ENCODE measurements at places on chromosomes 7 and 10.

DNA sequence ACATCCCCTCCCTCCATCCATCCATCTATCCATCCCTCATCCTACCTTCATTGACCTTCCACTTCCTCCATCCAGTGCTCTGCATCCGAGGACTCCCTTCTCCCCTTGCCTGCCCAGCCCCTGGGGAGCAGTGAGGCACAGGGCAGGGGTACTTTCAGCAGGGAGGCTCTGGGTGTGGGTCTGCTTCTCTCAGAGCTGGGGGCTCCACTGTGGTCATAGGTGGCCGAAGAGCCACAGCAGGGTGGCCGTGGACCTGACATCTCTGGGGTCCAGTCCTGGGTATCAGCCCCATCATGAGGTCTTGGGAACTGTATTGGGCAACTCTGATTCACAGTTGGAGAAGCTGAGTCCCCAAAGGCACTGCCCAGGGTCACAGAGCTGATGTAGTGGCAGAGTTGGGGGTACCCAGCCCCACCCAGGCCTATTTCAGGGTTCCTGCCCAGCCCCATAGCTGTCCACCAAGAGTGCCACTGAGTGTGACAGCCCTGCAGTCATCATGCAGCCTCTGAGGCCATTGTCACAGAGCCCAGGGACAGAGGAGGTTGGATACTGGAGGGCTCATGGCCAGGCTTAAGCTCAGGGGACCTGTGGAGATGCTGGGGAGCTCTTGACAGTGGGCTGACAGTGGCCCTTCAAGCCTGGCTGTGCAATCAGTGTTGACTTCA is 35.3 kb upstream of the DPYSL4 start:
- no peak for DNase-seq

- no peak for DNase-seq
Measured at GRCh38 chr7:56483153-56483552, 366.9 kb upstream of the NUPR2 start.

- no peak for DNase-seq
Measured at GRCh38 chr7:5183155-5183554, 6.9 kb upstream of the WIPI2 start.

DNA sequence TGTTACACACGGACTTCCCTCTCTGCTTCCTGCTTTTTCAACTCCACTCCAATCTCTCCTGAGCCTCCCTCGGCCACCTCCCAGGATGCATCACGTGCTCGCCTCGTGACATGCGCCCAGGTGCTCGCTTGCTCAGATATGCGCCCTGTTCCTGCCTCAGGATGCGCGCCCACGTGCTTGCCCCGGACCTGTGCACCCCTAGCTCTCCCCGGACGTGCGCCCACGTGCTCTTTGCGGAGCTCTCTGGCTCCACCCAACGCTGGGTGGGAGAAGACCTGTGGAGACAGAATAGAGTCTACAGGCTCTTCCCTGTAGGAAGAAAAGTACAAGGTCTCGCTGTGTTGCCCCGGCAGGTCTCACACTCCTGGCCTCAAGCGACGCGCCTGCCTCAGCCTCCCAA is 23.1 kb downstream of the PARD3 start:
- no peak for DNase-seq

- no peak for DNase-seq
Measured at GRCh38 chr7:24715171-24715570, 42.1 kb downstream of the GSDME start.

DNA sequence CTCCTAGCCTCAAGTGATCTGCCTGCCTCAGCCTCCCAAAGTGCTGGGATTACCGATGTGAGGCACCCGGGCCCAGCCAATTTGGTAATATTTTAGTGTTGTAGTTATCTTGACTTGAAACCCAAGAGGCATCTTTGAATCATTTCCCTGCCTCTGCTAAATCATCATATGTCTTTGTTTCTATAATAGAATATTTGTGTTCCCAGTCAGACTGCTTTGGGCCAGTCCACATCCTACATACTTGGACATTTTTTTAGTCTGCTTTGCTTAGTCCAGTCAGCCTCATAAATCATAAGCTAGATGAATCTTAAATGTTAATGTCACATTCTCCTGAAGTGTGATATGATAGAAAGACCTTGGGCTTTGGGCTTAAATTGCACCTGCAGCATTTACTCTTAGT is 5.9 kb downstream of the STAM start:
- no peak for DNase-seq

- DNase-seq: no peak
Measured at GRCh38 chr7:130875265-130875741, 141.3 kb upstream of the KLF14 start.

DNA sequence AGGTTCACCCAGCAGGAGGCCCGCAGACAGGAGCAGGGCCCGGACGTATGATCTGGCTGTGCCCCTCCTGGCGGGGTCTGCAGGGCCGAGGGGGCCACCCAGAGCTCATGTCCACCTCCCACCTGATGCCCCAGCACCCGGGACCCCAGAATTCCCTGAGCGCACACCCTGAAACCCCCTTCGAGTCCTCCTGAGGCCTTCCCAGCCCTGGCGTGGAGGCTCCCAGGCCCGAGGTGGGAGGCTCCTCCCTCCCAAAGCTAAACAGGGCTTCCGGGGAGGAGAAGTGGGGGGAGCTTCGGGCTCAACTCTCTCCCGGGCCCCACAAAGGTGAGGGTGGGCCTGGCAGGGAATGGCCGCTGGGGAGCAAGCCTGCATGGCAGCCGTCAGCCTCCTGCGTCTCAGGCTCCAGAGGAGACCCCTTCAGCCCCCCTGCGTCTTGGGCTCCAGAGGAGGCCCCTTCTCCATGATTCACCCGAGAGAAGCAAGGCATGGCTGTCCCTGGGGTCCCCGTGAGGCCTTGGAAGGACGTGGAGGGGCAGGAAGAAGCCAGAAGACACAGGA is 30.2 kb downstream of the MICALL2 start:
- DNase-seq: no peak

DNA sequence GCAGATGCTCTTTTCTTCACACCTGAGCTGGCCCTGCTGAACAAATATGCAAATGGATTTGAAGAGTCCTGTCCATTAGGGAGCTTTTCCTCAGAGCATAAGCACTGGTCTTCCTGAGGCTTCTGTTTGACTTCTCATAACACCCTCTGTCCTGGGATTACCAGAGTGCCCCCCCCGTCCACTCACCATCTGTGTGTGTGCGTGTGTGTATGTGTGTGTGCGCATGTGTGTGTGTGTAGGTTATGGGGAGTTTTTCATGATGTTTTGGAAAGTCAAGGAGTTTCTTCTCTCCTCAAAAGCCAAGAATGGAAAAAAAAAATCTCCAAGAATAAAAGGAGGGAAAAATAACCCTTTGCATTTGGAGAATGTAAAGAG is 57.7 kb upstream of the COMTD1 start:
- no peak for DNase-seq

DNA sequence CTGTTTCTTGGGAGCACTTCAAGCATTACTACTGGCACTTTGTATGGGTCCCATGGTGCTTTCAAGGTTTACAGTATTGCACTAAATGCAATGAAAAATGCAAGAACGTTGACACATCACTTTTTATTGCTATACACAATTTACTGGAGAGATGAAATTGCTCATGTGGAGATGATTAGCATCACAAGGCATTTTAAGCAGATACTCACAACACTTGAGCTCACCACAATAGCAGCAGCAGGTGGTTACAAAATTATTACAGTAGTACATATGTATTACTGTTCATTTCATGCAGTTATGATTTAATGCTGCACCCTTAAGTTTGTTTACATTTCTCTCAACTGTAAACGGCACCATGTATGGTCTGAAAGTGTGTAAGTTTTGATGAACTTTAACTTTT is 537.7 kb downstream of the GRM8 start:
- no peak for DNase-seq

- no peak for DNase-seq
Measured at GRCh38 chr7:45389073-45389872, 184.9 kb upstream of the ADCY1 start.

DNA sequence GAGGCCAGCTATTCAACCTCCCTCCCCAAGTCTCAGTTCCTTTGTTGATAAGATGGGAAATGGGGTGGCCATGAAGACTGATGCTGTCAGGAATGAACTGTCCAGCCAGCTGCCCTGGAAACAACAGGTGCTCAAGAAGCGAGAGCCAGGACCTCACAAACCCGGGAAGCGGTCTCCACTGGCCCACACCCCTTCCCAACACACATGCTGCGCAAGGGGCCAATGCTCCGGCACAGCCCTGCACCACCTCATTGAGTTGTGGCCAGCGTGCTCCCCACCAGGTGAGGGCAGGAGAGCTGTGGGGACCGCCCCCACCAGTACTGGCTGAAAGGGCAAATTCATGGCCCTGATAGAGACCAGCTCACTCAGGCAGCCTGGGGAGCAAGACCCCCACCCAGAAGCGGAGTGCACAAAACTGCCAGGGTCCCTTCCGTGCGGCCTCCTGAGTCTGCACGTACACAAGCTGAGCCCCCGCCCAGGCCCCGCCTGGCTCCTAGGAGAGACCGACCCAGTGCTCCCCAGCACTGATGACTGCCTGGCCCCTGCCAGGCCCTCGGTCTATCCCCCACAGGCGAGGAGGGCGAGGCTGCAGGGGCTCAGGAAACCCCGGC is 216.6 kb downstream of the MAD1L1 start:
- no peak for DNase-seq

- DNase-seq: no peak
Measured at GRCh38 chr10:86265236-86265894, 101.2 kb downstream of the GRID1 start.

DNA sequence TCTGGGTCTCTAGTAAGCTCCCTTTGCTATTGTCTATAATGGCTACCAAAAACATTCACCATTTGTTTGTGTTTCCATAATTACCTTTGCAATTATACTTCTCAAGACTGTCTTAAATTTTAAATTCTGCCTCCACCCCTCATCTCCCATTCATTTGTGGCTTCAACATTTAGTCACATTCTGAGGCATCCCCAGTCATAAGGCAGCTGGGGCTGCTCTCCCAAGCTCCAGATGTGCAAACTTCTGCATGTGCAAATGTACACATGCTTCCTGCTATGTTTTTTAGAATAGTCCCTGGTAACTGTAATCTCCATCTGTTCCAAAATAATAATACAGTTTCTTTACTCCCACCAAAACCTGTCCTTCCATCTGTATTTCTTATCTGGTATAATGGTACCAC is 97.3 kb downstream of the CDK6 start:
- DNase-seq: no peak

DNA sequence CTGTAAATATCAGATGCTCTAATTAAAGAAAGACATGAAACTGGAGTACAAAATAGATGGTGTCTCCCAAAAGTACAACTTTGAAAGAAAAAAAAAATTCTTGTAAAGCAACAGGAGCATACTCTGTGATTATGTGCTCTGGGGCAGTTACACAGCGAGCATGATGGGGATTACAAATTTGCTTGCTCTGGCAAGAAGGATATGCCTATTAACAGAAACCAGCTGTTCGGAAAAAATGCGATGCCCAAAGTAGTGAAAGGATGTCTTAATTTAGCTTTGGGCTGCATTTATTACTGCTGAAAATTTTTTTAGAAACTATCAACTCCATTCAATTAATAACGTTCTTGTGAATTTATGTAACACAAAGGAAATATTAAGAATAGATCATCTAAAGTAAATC is 256.9 kb upstream of the TPK1 start:
- no peak for DNase-seq

DNA sequence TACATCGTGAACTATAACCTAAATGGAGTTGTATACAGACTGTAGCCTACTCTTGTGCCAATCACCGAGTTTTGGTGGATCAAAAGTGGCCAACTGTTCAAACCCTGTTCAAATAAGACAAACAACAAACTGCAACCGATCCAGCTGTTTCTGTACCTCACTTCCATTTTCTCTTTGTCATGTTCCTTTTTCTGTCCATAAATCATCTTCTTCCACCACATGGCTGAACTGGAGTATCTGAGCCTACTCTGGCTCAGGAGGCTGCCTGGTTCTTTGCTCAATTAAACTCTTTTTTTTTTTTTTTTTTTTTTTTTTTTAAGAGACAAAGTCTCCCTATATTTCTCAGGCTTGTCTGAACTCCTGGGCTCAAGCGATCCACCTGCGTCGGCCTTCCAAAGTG is 59.0 kb upstream of the NPVF start:
- no peak for DNase-seq

DNA sequence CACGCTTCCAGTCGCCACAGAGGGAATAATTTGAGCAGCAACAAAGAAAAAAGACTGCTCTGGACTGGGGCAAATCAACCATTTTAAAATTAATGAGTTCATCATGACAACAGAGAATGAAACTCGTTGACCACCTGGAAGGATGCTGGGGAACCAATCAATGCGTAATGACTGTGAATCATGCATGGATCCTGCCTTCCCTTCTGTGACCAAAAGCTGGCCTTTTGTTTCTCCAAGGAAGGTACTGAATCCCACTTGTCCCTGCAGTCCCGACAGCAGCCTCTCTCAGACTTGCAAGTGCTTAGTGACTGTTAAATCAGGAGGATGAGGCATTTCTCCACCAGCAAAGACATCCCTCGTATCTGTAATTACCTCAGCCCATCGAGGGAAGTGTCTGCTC is 68.0 kb upstream of the TNS3 start:
- DNase-seq: no peak

GRCh38 chr7:131905471-131905973 is 349.1 kb upstream of the PODXL start:
- no peak for DNase-seq

DNA sequence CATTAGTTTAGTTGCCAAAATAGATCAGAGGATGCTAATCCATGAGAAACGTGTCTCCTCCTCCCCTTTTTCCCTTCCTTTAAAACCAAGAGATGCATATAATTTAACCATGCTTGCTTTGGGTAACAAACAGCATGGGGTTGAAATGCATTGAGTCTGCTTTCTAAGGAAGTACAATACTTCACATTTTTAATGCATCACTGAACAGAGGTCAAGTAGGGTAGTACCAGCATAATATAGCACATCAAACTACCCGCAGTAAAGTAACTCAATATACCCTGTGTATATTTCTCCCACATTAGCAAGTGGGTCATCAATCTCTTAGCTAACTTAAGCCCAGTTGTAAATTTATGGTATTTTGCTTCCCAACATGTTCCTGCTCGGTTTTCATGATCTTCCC is 239.3 kb upstream of the SEMA3C start:
- DNase-seq: no peak

DNA sequence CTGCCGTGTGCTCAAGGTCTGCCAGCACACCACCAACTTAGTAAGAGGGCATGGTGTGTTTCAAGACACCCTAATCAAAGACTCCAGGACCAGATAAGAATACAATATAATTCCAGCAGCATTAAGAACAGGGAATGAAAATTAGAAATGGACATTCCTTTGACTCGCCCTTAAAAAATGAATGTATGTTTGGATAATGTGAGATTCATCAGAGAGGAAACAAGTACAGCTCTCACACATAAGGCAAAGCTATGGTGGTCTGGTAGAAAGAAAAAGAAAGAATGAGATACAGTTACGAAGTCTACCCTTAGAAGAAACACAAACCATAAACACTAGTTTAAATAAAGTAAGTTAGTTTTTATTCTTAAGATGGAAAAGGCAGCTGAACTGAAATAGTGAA is 174.8 kb upstream of the ANK3 start:
- DNase-seq: no peak

DNA sequence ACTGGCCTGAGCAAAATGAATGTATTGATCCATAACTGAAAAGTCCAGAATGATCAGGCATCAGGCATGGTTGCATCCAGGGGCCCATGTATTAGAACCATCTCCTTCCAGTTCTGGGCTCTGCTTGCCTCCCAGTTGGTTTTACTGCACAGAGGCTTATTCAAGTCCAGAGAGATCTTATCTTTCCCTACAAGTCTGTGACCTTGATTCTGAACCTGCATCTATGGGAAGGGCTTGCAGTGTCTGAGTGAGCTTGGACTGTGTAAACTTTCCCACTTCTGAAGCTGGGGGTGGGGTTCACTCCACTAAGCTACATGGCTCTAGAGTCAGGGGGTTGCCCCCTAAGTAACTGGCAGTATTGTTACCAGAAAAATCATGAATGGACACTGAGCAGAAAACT is 136.2 kb downstream of the TCF7L2 start:
- no peak for DNase-seq

- no peak for DNase-seq
Measured at GRCh38 chr7:92135052-92135889, 994 bp upstream of the CYP51A1 start.

Measured in stimulated activated CD4-positive, alpha-beta T cell treated with anti-CD3 and anti-CD28 coated beads, TNF-alpha, amount 100 ng/mL, for 4 hours (primary cell).